SJCRH30 (cell line): ENCODE measurements at places on chromosomes 5 and 9.

DNA sequence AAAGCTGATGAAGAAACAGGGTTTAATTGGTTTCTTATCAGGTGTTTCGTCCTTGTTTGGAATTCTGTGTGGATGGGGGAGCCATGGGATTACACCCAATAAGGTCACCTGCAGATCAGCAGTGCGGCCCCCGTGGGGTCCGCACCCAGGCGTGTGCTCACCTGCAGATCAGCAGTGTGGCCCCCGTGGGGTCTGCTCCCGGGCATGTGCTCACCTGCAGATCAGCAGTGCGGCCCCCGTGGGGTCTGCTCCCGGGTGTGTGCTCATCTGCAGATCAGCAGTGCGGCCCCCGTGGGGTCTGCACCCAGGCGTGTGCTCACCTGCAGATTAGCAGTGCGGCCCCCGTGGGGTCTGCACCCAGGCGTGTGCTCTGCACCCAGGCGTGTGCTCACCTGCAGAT, 41.7 kb upstream of the CEP72 start:
- no peak for DNase-seq

DNA sequence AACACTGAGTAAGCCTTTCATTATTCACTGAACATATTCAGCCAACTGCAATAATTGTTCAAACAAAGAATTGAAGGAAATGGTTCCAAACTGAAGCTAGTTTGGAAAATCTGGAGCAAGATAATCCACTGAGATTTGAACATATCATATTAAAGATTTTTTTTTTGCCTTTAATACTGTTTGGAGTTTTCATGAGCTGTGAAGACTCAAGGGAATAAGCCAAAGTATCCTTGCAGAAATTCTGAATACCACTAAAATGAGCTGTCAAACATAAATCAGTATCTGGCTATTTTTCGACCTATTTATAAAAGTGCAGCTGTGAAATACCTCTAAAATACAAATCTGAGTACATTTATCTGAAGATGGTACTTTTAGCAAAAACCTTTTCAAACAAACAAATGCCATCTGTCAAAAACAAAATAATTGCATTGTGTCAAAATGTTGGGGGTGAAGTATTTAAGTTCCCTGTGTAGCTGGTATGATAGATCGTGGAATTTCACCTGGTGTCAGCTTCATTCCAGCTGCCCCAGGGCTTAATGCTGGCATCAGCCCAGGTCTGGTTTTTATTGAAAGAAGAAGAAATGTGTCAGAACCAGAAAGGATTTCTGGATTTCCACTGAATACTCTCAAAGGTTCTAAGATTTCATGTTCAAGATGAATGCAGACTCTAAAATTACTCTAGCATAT, 149.0 kb upstream of the GRAMD2B start:
- DNase-seq = peak; percentile 7

DNA sequence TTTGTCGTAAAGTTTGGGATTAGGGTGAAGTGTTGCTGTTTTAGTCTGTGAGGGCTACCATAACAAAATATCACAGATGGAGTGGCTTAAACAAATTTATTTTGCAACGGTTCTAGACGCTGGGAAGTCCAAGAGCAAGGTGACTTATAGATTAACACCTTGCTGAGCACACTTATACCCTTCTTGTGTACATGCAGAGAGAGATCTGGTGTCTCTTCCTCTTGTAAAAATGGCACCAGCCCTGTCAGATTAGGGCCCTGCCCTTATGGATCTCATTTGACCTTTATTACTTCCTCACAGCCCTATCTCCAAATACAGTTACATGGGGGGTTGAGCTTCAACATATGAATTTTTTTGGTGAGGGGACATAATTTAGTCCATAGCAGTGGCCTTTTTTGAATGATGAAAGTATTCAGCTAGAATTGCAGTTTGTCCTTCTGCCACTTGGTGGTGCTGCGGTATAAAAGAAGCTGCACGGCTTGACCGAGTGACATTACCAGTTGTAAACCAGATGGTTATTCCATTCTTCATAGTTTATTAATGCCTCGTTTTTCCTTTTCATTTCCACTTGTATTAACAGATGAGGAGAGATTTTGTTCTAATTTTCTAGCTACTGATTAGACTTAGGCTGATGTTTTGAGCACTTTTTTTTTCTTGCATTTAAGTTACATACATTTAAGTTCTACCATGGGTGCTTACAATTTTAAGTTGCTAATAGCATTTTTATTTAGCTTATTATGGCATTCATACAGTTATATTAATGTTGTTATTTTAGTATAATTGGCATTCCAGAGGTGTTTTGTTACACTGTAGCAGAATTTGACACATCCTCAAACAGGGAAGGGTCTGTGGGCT, 19.4 kb downstream of the DCP2 start:
- DNase-seq = peak; percentile 55

DNA sequence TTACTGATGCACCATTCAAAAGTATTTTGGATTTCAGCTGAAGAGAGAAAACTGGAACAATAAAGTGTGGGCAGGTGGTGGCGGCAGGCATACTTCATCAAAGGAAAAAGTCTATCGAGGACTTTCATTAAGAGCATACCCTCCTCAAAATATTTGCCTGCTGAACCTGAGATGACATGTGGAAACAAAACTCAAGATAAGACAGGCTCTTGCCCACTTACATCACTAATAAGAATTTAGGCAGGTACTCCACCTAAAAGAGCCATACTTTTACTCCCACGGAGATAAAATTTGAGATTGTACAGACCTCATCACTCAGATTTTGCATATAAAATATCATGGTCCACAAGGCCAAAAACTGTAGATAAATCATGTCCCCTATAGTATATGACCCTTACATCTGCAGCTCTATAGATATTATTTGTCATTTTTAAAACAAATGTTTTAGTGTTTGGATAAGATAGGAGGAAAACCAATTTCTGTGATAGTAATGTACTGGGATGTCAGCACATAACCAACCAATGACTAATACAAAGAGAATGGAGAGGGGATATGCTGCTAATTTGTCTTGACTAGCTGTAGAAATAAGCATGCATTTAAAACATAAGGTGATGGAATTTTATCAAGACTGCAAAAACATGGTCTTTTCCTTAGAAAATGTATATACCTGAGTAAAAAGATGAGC, 730.6 kb upstream of the ZNF608 start:
- no peak for DNase-seq

DNA sequence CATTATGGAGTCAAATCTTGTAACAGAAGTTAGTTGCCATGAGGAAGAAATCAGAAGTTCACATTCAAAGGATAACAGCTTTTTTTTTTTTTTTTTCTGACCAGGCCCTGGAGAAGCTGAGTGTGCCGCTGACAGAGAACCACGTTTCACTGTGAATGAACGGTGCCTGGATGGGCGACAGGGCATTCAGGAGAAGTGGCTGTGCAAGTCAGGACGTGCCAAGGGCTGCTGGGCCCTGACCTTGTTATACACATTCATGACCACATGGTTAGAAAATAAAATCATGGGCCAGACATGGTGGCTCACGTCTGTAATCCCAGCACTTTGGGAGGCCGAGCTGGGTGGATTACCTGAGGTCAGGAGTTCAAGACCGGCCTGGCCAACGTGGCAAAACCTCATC, 91.6 kb downstream of the ANKH start:
- DNase-seq = no peak
